ENCODE measurements at places on chromosomes 2 and 18. TPM values are rescaled to one million over a fixed set of nuclear protein-coding genes. Genes with fewer than 3 reads are reported as not detected.

TNFAIP6 gene
- total RNA-seq = not detected

OTOS gene
- not detected for total RNA-seq

FEV gene
- not detected for total RNA-seq

CLHC1 gene
- 9.7 TPM for total RNA-seq

C18orf32 gene
- total RNA-seq = 13.9 TPM

RAD51AP2 gene
- not detected for total RNA-seq

VIL1 gene
- not detected for total RNA-seq

DGKD gene
- total RNA-seq = 8.8 TPM

ELOA2 gene
- not detected for total RNA-seq

SCG2 gene
- not detected for total RNA-seq

SDC1 gene
- total RNA-seq = 1.6 TPM

OXER1 gene
- total RNA-seq = not detected

FOXI3 gene
- not detected for total RNA-seq

IGFBP2 gene
- 19.9 TPM for total RNA-seq

KRTCAP3 gene
- total RNA-seq = 0.57 TPM

MAPK4 gene
- not detected for total RNA-seq

IL36A gene
- not detected for total RNA-seq

YIPF4 gene
- 34.0 TPM for total RNA-seq

EGR4 gene
- not detected for total RNA-seq

TMEM163 gene
- 1.9 TPM for total RNA-seq

HTR2B gene
- total RNA-seq = 0.07 TPM

BMPR2 gene
- 126 TPM for total RNA-seq

NYAP2 gene
- total RNA-seq = not detected

CFC1 gene
- not detected for total RNA-seq

CERKL gene
- not detected for total RNA-seq

GALNT14 gene
- 2.4 TPM for total RNA-seq

All from thoracic aorta endothelial cell (primary cell).